GM12865 (cell line): ENCODE measurements at places on chromosomes 2 and 18.

DNA sequence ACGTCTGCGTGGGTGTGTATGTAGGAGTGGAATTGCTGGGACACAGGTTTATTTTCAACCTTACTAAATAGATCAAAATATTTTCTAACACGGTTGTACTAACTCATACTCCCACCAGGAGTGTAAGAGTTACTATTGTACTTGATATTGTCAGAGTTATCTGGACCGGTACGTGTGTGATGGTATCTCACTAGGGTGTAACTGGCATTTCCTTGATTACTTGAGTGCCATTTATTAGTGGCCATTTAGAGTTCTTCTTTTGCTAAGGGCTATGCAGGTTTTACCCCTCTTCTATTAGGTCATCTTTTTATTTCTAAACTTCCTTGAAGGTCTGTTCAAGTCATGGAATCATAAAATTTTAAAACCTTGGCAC lies 33.5 kb downstream of the CENPO start:
- DNase-seq = no peak

DNA sequence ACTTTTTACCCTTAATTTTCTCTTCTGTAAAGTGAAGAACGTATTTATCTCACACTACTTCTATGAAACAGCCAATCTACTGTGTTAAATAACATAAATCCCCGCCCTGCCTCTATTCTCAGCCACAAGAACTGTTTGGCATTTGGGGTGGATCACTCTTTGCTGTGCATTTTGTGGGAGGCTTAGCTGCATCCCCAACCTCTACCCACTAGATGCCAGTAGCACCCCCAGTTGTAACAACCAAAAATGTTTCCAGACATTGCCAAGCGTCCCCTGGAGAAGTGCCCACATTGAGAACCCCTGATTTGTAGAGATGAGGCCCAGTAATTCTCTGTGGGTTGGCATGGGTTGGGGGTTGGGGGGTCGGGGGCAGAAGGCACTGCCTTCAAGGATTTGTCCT lies 94.7 kb upstream of the BOD1L2 start:
- DNase-seq = peak; percentile 56

GRCh38 chr2:236568068-236568921 lies 1.3 kb upstream of the ACKR3 start:
- DNase-seq = peak; percentile 70

- DNase-seq = no peak
Measured at GRCh38 chr2:37149626-37150322, 7.0 kb downstream of the EIF2AK2 start.

- DNase-seq = peak; percentile 4
Measured at GRCh38 chr2:167595839-167596471, 651.4 kb downstream of the STK39 start.

DNA sequence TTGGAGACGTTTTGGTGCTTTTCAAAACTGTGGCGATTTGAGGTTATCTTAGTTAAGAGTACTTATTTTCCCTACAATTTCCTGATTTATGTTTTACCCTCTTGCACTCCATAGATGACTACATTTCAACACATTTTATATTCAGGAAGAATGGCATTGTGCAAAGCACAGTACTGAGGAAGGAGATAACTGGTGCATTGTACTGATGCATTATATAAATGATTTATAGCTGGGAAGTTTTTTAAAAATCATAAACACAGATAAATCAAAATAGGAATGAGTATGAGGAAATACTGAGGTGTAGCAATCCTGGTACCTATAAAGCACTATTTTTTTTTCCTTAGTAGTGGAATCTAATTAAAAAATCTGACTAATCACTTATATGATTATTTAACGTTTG lies 5.6 kb downstream of the REL start:
- DNase-seq = no peak

DNA sequence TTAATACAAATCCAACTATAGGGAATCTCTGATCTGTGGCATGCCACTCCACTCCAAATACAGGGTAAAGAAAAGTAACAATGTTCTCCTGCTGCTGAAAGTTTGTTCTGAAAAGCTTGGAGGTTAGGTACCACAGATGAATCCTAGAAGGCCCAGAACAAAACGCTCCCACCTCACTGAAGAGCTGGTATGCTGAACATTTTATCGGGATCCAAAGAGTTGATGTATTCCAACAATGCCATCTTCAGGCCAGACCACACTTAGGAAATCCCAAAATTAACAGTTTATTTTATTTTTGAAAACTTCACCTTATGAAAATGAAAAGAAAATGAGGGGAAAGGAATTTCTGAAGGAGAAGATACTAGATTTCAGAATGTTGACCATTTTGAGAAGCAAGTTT lies 145.1 kb upstream of the CDH19 start:
- no peak for DNase-seq

DNA sequence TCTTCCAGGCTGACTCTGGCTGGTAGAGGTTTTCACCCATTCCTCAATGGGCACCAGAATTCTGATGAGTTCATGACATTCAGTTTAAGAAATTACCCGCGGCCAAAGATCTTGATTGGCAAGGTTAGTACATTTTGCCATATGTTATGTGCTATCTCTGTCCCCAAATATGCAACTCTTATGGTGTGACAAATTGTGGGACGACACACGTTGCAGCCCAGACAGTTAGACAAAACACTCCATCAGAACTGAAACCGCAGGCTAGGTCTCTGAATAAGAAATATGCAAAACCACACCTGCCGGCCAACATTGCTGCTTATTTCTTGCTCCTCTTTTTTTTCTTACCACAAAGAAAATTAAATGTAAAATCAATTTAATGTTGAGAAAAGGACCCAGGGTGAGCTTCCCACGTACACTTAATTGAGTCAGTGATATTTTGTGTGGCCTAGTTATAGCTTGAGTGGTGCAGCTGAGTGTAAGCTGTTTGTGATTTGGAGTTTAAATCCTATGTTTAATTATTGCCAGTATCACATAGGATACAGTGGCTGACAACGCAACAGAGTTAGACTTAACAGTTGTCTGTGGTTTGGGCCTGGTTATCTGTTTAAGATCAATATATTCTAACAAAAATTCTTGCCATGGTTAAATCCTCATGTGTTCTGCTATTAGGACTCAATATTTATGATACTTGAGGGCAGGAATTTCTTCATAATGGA lies 35.7 kb upstream of the LTBP1 start:
- peak; percentile 75 for DNase-seq

GRCh38 chr2:140601342-140601741 lies 1529.5 kb downstream of the LRP1B start:
- DNase-seq = no peak

- DNase-seq = no peak
Measured at GRCh38 chr2:204539019-204539385, 6.3 kb upstream of the PARD3B start.

GRCh38 chr18:41906528-41907146 lies 48.4 kb upstream of the PIK3C3 start:
- DNase-seq = peak; percentile 85

GRCh38 chr2:85540133-85540648 lies 1.2 kb downstream of the MAT2A start:
- DNase-seq = no peak

GRCh38 chr18:78713726-78714125 lies 265.9 kb upstream of the SALL3 start:
- DNase-seq = no peak

DNA sequence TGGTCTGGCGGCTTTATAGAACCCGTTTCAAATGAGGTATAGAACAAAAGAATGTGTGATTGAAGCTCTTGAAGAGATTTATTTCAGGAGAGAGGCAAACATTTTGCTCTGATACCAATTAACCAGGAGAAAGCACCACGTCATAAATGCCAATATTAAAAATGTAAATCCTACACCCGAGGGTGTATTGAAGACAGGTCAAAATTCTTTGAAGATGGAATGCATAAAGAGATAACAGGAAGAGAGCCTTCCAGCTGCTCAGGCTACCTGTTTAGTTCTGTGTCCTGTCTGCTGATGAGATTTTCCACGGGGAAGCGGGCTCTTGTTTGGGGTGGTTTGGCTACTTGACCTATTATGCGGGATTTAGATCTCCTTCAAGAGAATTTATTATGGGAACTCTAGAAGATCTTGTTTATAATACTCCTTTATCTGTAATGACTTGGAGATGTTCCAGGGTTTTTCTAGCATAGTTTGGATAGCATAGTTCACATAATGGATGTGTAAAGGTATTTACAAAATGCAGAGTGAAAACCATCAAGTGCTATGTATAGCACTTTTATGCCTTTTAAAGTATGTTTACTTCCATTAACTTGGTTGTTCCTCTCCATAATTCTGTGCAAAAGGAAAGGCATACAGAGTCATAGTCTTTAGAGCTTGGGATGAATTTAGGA lies 204.5 kb upstream of the SPRED2 start:
- DNase-seq = no peak

DNA sequence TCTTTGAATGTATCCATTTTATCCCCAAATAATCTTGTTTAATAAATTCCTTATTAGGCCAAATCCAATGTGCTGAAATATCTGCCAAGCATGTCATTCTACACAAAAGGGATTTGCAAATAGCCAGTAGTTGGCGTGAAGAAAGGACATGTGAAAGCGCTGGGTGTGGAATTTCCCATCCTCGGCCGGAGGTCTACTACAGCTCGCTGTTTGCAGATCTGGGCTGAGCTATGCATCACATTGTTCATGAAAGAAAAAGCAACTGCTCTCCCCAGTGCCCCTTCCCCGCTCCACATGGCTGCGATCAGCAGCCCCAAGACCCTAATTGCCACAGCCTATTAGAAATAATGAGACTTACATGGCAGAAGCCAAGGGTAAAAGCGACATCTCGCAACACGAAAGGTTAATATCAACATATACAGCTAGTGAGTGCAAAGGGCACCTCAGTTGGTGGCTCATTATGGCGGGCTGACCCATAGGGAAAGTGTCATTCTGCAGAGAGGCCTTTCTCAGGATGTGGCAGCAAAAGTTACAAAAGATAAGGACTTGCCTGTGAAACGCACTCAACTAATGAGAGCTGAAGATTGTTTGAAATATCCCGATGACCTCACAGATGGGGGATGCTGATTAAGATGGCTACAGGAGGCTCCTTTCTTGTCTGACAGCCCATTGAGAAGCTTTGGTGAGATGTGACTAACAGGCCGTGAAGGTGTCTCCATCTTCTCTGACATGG lies 126.9 kb upstream of the CYP1B1 start:
- DNase-seq = no peak

DNA sequence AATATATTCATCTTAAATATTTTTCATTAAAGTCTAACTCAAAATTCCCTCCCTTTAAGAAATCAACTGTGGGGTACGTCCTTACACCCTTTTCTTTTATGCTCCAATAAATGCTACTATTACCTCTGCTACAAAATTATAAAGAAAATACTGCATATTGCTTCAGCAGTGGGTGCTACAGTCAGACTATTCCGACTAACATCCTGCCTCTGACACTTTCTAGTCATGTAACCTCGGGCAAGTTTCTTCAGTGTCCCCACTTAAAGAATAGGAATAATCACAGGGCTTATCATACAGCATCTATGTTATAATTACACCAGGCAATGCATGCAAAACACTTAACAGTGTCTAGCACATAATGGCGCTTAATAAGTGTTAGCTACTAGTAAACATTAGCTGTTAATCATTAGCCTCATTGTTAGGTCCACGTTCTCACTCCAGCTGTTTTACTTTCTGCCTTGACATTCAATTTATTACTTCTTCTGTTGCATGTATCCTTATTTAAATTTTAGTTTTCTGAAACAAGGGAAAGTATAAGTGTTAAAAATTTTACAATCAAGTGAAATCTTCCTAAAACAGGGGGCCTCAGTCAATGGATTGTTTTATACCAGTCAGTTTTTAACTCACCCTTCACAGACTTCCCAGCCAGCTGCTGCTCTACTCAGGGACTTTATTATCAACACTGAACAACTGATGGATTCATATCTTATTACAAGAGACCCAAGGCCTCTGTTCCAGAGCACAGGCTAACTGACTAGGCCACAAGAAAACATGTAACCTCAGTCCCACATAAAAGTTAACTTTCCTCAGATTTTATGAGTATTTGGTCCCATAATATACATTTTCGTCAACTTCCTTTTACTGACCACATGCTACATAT lies 54.0 kb downstream of the CLASP1 start:
- no peak for DNase-seq

DNA sequence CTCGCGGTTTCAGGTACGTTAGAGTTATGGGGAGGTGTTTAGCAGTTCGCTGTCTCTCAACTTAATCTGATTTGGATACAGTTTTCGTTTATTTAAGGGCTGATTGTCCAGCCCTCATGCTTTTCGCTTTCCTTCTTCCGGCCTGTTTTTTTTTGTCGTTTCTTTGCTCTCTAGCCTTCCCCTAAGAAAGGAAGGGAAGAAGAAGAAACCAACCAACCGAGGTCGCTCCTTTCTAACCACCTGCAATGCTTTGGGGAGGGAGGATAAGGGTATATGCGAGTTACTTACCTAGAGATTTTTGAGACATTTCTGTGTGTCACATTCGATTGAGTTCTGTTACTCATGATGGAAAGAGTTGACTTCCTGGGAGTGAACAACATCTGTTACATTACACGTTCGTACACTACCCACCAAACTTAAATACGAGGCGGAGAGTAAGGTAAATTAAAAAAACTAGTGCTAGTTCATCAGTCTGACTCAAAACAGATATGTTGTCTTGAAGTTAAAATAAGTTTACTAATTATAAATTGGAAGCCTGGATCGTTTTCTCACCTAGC lies 918 bp downstream of the EIF5B start:
- DNase-seq = peak; percentile 59

- DNase-seq = no peak
Measured at GRCh38 chr18:48418539-48419276, 9.5 kb upstream of the ZBTB7C start.

GRCh38 chr18:45059695-45060094 lies 379.0 kb downstream of the SETBP1 start:
- no peak for DNase-seq

DNA sequence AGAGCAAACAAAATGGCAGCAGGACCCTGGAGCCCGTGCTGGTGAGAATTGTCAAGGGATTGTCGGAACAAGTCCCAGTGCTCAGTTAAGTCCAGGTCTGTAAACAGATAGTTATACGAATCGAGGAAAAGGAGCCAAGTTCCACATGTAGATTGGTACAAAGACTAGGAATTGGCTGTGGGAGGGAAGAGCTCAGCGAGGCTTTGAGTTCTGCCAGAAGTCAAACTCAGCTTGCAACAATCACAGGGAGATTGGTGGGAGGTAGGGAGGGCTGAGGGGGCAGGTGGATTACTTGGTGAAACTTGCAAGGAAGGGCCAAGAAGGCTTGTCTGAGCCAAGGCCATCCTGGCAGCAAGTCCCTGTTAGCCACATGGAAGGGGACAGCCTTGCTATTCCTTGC lies 217.8 kb upstream of the ARL4C start:
- DNase-seq = no peak

DNA sequence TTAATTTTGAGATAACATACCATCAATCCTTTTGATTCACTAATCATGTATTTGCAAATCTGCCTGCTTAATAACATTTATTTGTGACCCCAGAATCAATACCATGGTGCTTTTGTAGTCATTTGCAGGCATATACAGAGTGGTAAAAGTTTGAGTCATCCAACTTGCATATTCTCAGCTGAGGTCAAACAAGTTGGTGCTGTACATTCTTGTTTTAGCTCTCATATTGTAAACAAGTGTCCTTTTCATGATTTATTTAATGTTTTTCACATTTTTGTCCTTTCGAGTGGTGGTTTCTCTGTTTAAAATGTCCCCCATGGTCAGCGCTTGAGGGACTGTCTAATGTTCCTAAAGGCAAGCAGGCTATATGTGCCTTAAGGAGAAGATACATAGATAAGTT lies 17.5 kb downstream of the RAB27B start:
- no peak for DNase-seq

- peak; percentile 23 for DNase-seq
Measured at GRCh38 chr18:374721-375168, 106.9 kb upstream of the THOC1 start.
